ENCODE measurements at places on chromosomes 16 and 17. TPM values are rescaled to one million over a fixed set of nuclear protein-coding genes. Genes with fewer than 3 reads are reported as not detected.

The KRTAP4-3 gene
- total RNA-seq = not detected

The CNTNAP1 gene
- total RNA-seq = 1.9 TPM

The LGALS9B gene
- total RNA-seq = not detected

The KDM8 gene
- total RNA-seq = 9.7 TPM

The KRT17 gene
- not detected for total RNA-seq

The TMEM88 gene
- total RNA-seq = 2.2 TPM

GRCh38 chr16:66052745-66053144 lies 313.7 kb upstream of the CDH5 start:
- no peak for DNase-seq
- no peak overlapping the region for H3K27ac ChIP-seq
- H3K36me3 ChIP-seq = no peaks in the 10 kb centered on the region
- H3K4me3 ChIP-seq = no peak overlapping the region

- no peak overlapping the region for H3K27ac ChIP-seq
- no peaks in the 10 kb centered on the region for H3K4me1 ChIP-seq
Observed at GRCh38 chr17:41824086-41824485, 11.3 kb downstream of the FKBP10 start.

DNA sequence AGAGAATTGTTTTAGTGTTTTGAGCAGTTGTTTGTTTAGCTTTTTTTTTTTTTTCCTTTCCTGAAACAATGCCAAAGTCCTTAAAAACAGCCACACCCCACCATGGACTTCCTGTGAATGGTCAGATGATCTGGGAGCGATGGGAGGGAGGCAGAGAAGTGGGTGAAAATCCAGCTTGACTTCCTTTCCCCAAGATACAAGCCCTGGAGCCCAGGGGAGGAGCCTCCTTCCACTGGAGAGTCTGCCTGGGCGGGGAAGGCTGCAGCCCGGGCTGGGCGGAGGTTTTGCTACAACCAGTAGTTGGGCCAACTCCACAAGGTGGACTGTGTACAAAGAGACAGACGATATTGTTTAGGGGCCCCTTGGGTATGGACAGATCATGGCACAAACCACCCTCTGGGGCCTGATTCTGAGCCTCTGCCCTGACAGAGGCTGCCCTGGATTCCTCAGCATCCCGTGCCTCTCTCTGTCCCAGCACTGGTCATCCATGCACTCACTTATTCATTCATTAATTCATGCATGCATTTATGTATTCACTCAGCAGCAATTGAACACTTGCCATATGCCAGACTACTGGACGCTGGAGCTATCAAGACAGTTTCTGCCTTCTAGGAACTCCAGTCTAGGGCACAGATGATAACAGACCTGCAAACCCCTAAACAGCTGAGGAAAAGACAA lies 29.8 kb downstream of the WSB1 start:
- no peak overlapping the region for H3K4me3 ChIP-seq
- no peaks in the 10 kb centered on the region for H3K27me3 ChIP-seq
- no peak overlapping the region for H3K27ac ChIP-seq

- H3K4me3 ChIP-seq = no peak overlapping the region
- no peaks in the 10 kb centered on the region for H3K36me3 ChIP-seq
- H3K4me1 ChIP-seq = no peaks in the 10 kb centered on the region
- no peak for DNase-seq
- H3K27me3 ChIP-seq = peaks cover 12% of the 10 kb centered on the region
Observed at GRCh38 chr17:44628243-44629188, 27.8 kb upstream of the MEIOC start.

GRCh38 chr17:39640591-39641031 lies 3.7 kb downstream of the STARD3 start:
- H3K4me3 ChIP-seq = no peak overlapping the region
- peaks cover 3% of the 10 kb centered on the region for H3K36me3 ChIP-seq
- H3K27ac ChIP-seq = no peak overlapping the region
- H3K4me1 ChIP-seq = peaks cover 75% of the 10 kb centered on the region
- H3K27me3 ChIP-seq = no peaks in the 10 kb centered on the region

- DNase-seq = no peak
- H3K27ac ChIP-seq = no peak overlapping the region
- no peaks in the 10 kb centered on the region for H3K4me1 ChIP-seq
- peaks cover 91% of the 10 kb centered on the region for H3K36me3 ChIP-seq
- H3K4me3 ChIP-seq = no peak overlapping the region
- no peaks in the 10 kb centered on the region for H3K27me3 ChIP-seq
Observed at GRCh38 chr16:31745900-31746299, 127.7 kb upstream of the ZNF267 start.

Measured in activated CD4-positive, alpha-beta memory T cell treated with anti-CD3 and anti-CD28 coated beads for 36 hours (primary cell).